Activated CD4-positive, alpha-beta memory T cell treated with anti-CD3 and anti-CD28 coated beads for 36 hours (primary cell): ENCODE measurements at places on chromosomes 1 and 21. TPM values are rescaled to one million over a fixed set of nuclear protein-coding genes. Genes with fewer than 3 reads are reported as not detected.

DNA sequence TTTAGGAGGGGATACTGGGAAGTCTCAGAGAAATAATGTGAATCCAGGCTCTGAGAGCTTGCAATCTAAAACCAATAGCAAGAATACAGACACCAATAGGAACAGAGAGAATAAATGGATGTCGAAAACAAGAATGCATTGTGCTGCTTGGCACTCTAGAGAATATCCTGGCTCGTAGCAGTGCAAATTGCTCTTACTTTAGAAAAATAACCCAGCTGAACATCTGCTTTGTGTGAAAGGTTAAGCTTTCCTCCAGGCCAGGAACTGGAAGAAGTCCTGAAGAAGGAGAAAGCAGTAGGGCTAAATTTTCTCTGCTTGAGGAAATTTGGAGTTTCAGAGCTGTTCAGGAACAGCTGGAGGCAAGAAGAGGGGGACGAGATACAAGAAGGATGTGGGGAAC is 382.3 kb downstream of the HHIPL2 start:
- DNase-seq, result no peak
- peaks cover 2% of the 10 kb centered on the region for H3K36me3 ChIP-seq
- no peaks in the 10 kb centered on the region for H3K27me3 ChIP-seq
- no peak overlapping the region for H3K4me3 ChIP-seq
- peaks cover 2% of the 10 kb centered on the region for H3K4me1 ChIP-seq

DNA sequence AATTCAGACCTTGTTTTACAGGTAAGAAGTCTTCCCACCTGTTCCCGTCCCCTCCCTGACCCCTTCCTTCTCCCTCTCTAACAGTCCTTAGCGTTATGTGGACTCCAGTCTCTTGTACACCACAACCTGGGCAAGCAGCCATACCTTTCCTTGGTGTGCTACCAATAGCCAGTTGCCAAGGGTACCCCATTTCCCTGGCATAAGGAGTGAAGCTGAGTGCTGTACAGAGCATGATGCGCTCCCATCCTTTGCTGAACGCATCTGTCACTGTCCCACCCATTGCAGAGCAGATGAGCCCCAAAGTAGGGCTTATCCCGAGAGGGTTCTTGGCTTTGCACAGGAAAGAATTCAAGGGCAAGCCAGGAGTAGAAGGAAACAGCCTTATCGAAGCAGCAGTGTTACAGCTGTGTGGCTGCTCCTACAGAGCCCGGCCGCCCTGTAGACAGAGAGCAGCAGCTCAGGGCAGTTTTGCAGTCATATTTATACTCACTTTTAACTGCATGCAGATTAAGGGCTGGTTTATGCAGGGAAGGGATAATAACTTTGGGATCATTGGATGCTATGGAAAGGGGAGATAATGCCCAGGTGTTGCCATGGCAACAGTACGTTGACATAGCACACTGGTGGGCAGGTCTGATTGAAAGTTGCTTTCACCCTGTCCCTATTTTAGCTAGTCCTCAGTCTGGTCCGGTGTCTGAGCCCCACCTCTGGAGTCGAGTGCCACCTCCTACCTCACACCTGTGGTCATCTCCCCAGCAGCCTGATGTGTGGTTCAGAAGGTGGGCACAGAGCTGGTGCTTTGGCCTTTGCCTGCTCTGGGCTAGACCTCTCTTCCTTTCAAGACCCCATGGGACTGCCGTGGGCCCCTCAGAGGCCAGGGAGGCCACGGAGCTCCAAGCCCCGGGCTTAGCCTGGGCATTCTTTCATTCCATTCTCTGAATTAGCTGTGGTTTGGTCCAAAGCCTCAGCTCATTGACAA is 5.1 kb downstream of the FHAD1 start:
- peaks cover 53% of the 10 kb centered on the region for H3K4me1 ChIP-seq
- H3K36me3 ChIP-seq, result peaks cover 2% of the 10 kb centered on the region
- H3K27ac ChIP-seq, result no peak overlapping the region
- H3K27me3 ChIP-seq, result peaks cover 18% of the 10 kb centered on the region

DNA sequence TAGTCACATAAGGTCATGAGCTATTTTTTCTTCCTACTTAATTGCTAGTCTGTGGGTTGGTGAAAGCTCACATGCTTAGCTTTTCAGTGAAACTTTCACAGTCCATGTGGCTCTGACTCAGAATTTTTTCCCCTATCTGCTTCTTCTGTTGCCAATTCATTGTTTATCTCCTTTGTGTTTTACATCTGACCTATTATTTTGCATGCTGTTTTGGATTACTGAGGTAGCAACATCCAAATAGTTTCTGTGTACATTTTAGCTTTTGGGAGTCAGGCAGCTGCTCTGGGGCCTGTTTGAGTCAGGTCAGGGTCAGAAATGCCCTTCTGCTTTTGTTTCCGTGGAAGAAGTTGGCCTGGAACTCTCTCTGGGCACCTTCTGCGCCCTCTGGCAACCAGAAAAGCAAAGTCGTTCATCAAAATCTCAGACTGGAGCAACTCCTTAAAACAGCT is 40.0 kb downstream of the ROR1 start:
- no peak for DNase-seq
- H3K36me3 ChIP-seq, result no peaks in the 10 kb centered on the region
- no peaks in the 10 kb centered on the region for H3K4me1 ChIP-seq
- peaks cover 8% of the 10 kb centered on the region for H3K27me3 ChIP-seq
- H3K27ac ChIP-seq, result no peak overlapping the region
- H3K4me3 ChIP-seq, result no peak overlapping the region

- no peak for DNase-seq
- no peaks in the 10 kb centered on the region for H3K36me3 ChIP-seq
- H3K4me3 ChIP-seq, result no peak overlapping the region
Observed at GRCh38 chr1:109243860-109244552, 5.3 kb upstream of the CELSR2 start.

- no peaks in the 10 kb centered on the region for H3K27me3 ChIP-seq
- no peak overlapping the region for H3K4me3 ChIP-seq
- no peaks in the 10 kb centered on the region for H3K4me1 ChIP-seq
- H3K36me3 ChIP-seq, result no peaks in the 10 kb centered on the region
- no peak overlapping the region for H3K27ac ChIP-seq
- DNase-seq, result no peak
Observed at GRCh38 chr1:220315070-220315839, 43.0 kb upstream of the RAB3GAP2 start.

DNA sequence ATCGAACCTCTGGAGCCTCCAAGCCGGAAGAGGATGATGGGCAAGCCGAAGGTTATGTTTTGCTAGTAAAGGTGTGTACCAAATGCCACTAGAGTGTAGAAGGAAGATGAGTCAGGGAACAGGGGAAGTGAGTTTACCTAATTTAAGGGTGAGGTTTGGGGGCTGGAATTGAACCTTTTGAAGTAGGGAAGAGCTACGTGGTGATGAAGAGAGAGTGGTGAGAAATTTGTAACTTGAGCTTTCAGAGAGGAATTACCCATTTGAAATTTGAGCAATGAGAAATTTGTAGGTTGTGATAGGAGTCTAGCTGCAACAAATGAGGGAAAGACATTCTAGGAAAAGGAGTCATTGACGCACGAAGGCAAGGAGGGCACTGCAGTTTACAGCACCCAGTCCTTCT is 70.0 kb upstream of the TENT5C start:
- no peak for DNase-seq
- H3K4me1 ChIP-seq, result peaks cover 22% of the 10 kb centered on the region
- H3K4me3 ChIP-seq, result no peak overlapping the region
- H3K27ac ChIP-seq, result no peak overlapping the region
- H3K27me3 ChIP-seq, result peaks cover 5% of the 10 kb centered on the region

MIXL1 gene
- total RNA-seq, result not detected

LCA5L gene
- total RNA-seq, result 0.36 TPM
